ENCODE measurements at places on chromosomes 1 and 21.

- DNase-seq, result no peak
These were observed 9.6 kb upstream of the SH2D1B start for GRCh38 chr1:162421258-162422164.

DNA sequence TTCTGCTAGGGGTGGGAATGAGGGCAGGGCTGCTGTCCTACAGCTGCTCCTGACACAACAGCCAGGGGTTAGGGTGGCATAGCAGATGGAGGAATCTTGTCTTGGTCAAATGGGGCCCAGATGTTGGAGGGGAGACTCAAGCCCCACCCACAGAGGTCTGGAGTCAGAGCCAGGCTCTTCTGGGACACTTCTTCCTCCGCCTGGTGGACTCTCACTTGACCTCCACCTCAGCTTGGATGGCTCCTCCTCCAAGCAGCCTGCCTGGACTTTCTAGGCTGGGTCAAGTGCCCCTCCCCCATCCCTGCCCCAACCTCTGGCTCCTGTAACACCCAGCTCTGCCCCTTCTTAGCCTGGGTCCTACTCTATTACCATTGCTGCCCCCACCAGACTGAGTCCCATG is 35.5 kb downstream of the EPHA2 start:
- no peak for DNase-seq

GRCh38 chr1:153353226-153353947 is 4.3 kb upstream of the S100A9 start:
- DNase-seq, result no peak

DNA sequence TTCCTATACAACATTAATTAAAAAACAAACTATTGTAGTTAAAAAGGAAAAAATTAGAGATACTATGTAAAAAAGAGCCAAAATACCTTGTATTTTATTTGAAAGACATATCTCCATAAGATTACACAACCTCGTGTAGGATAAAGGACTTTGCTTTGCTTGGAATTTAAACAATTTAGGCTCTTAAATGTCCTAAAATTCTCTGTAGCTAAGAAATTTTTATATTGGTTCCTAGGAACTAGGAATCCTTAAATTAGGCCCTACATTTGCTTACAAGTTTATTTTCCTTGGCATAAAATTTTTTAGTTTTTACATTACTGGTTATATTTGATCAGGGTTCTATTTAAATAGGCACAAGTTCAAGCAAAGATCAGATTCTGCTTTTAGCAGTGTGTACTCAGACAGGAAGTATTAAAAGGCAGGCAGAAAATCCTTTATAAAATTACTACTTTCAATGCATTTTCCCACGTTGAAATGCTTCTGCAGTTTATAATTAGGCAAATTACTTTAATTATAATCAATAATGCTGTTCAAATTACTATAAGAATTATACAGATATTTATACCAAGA is 3.4 kb upstream of the ANGPTL3 start:
- DNase-seq, result no peak

DNA sequence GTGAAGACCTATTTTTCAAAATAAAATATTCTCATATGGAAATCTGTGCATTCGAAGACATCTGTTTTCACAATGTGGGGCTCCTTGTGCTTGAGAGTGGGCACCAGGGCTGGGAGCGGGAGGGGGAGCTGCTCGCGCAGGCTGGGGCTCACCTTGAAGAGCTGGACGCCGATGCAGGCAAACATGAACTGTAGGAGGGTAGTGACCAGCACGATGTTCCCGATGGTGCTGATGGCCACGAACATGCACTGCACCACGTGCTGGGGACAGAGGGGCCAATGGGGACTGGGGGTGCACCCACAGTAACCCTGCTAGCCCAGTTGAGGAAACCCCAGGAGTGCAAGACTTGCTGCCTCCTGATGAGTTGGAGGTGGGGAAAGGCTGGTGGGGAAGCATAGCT is 42.2 kb upstream of the KIF21B start:
- DNase-seq, result no peak

GRCh38 chr1:112717263-112717873 is 2.2 kb upstream of the PPM1J start:
- DNase-seq, result no peak

DNA sequence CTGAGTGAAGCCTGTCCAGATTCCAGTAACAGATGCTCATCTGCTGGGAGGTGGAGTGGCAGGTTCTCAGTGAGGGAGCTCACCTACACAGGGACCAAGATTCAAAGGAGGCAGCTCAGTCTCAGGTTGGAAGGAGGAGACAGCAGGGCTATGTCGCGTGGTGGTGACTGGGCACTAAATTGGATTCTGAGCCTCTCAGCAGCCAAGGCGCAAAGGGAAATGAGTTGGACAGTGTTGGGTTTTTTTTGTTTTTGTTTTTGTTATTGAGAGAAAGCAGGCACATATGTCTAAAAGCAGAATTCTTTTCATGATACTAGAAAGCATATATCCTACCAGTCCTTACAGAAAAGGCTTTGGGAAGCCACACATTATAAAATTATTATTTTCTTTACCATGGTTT is 26.2 kb downstream of the UMODL1 start:
- no peak for DNase-seq

All from fibroblast of skin of left biceps (primary cell).